CMK (cell line): ENCODE measurements at places on chromosomes 4 and X.

GRCh38 chrX:17078031-17078720 lies 131.7 kb downstream of the REPS2 start:
- no peak for DNase-seq

DNA sequence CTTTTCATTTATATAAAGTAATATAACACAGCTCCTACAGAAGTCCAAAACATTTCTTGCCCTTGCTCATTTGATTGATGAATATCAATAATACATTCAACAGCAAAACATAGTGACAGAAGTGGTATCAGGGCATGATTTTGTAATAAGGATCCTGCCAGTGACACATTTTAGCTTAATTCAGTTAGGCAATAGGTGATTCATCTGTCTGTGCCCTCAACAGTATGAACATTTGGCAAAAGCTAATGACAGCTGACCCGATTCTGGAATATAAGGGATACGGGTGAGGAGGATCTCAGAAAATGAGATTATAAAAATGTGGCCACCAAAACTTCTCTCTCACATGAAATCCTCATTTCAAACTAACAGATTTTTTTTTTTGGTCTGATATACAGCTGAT lies 294.0 kb downstream of the CAMK2D start:
- no peak for DNase-seq

GRCh38 chr4:120870279-120870673 lies 52.2 kb downstream of the PRDM5 start:
- no peak for DNase-seq

GRCh38 chr4:9977518-9978031 lies 43.7 kb downstream of the SLC2A9 start:
- DNase-seq: no peak

- no peak for DNase-seq
These were observed 96.2 kb upstream of the HAND2 start for GRCh38 chr4:173626277-173626676.

- DNase-seq: no peak
These were observed 3.1 kb downstream of the SMS start for GRCh38 chrX:21943460-21944135.

DNA sequence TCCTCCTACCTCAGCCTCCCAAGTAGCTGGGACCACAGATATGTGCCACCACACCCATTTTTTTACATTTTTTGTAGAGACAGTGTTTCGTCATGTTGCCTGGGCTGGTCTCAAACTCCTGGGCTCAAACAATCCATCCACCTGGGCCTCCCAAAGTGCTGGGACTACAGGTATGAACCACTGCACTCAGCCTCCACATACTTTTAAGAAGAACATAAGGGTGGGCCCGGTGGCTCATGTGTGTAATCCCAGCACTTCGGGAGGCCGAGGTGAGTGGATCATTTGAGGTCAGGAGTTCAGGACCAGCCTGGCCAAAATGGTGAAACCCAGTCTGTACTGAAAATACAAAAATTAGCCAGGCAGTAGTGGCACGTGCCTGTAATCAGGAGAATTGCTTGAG lies 51.5 kb upstream of the MXD4 start:
- no peak for DNase-seq

DNA sequence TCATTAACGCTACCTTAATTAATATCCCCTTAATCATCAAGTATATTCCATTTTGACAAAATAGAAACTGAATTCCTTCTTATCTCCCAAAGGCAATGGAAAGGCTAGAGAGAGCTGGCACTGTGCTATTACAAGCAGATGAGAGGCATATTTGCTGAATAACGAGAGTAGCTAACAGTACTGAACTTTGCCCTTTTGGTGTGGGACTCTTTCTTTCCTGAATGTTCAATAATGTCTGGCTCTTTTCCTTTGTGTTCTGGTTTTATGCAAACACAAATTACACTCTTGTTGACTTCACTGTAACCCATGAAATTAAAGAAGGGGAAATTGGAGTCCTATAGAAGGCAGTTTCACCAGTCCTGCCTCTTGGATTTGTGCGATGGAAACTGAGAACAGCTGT lies 63.5 kb downstream of the SHROOM3 start:
- DNase-seq: no peak

DNA sequence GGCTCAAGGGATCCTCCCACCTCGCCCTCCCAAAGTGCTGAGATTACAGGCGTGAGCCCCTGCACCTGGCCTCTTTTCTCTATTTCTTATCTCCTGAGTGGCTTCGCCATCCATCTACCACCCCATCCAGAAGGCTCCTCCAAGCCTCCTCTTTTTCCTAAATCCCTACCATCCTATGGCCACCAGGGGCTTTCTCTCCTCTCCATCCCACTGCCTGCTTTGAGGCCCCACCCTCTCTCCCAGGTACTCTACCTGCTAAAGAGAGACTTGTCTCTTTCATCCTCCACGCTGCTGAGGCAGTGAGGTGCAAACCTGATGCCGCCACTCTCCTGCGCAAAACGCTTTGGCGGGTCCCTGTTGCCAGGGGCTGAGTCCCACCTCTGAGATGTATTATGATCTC lies 7.0 kb downstream of the RS1 start:
- DNase-seq: no peak

DNA sequence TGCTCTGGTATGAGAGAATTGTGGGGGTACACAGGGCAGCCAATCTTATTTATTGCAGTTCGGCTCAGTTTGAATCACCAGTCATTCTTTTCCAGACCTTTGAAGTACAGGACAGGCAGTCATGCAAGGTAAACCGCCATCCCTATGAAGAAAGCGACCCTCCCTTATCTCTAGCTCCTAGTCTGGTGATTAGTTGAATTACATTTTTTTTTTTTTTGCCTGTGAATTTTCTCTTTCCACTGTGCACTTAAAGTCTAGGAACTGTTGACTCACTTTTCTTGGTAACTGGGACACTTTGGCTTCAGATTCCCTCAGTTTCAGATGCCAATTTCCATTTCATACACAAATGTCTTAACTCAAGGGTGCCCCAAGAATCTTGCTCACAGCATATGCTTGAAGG lies 82.4 kb upstream of the FAM9C start:
- no peak for DNase-seq

DNA sequence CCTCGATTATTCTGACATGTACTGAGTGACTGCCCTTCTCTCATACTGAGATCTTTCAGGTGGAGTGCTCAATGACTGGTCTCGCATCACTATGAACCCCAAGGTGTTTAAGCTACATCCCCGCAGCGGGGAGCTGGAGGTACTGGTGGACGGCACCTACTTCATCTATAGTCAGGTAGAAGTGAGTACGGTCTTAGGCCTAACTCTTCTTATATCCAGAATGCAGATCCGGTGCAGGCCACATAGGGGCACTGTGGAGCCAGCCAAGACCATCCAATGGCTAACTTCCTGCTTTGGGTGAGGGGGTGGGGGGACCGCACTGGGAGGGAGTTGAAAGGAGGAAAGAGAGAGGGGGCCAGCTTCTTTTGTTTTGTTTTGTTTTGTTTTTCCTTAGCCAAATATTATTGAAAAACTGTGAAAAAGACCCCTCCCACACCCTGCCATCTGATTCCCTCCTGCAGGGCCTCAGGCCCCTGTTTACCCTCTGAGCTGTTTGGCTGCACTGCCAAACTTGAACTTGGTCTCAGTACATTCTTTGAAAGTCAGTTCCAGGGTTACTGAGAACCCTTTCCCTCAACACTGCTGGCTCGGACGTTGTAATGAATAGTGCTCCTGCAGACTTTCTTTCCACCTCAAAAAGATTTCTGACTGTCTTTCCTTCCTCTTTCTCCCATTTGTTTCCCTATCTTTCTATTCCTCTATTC lies 16.2 kb downstream of the AWAT2 start:
- DNase-seq: no peak

- DNase-seq: no peak
These were observed 14.0 kb upstream of the SHROOM4 start for GRCh38 chrX:50827996-50828395.

DNA sequence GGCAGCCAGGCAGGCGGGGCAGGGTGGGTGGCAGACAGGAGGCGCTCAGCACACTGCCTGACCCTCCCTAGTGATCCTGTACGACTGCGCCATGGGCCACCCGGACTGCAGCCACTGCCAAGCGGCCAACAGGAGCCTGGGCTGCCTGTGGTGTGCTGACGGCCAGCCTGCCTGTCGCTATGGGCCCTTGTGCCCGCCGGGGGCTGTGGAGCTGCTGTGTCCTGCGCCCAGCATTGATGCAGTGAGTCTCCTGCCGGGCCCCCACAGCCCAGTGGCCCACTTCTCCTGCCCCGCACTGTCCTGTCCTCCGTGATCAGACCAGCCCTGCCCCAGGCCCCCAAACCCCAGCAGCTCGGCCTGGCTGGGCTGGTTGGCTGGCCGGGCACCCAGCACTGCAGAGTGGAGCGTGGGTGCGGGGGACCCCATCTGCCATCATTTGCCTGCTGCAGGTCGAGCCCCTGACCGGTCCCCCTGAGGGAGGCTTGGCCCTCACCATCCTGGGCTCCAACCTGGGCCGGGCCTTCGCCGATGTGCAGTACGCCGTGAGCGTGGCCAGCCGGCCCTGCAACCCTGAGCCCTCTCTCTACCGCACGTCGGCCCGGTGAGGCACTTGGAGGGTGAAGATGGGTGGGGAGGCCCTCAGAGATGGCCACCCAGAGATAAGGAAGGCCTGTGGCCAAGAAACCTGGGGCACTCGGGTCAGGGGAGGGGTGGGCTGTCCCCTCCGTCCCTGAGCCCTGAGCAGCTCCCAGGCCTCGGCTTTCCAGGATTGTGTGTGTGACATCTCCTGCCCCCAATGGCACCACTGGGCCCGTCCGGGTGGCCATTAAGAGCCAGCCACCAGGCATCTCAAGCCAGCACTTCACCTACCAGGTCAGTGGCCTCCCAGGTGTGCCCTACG lies 7.6 kb downstream of the PLXNB3 start:
- no peak for DNase-seq

GRCh38 chr4:113094802-113095201 lies 45.3 kb downstream of the ANK2 start:
- DNase-seq: no peak

- no peak for DNase-seq
These were observed 49.4 kb upstream of the FAT1 start for GRCh38 chr4:186772936-186773487.

DNA sequence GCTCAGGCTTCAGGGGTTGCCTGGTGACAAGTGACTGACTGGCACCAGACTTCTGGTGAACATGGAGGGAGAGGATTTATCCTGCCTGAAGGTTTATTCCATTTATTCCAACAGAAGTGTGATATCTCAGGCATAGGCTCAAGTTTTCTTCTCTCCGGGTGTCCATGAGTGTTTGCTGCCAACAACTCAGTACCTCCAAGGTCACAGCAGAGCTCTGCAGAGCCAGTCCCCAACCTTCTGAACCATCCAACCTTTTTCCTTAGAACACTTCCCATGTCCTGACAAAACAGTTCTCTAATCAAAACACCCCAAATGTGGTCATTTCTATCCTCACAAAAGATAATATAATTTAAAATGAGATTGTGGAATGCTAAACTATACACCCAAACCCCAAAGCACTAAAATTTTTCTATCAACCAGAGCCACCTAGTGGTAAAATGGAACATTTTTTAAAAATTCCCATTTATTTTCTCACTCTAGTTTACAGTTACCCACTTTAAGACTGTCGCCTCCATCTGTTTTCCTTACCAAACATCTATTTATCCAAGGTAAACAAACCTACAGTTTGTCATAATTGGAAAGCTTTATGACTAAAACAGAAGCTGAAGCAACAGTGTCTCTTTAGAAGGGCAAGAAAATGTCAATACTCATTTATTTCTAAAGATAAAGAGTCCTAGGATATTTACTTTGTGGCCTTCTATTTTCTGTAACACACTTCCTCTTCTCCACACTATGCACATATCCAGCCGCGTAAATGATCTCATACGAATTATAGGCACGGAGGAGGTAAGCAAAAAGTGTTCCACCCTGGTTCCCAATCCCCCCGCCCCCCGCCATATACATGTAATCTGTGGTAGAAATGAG lies 39.5 kb downstream of the TMEM154 start:
- DNase-seq: no peak

GRCh38 chr4:108272046-108272445 lies 103.3 kb upstream of the LEF1 start:
- no peak for DNase-seq

GRCh38 chr4:81508411-81509185 lies 36.9 kb upstream of the RASGEF1B start:
- DNase-seq: no peak

DNA sequence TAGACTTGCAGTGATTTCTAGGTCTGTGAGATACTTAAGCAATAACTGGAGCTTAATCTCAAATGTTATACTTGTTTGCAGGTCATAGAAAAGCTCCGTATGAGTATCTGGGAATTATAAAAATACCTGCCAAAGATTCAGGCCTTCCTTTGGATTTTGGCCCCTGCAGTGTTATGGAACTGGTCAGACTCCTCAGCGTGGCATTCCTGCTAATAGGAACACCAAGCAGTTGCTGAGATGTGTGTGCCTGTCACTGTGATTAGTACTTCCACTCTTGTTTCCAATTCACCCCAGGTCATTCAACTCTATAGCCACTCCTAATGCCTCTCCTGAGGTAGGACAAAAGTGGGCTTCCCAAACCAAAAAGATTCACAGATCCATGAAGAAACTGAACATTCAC lies 7.8 kb upstream of the UGT2B7 start:
- no peak for DNase-seq

DNA sequence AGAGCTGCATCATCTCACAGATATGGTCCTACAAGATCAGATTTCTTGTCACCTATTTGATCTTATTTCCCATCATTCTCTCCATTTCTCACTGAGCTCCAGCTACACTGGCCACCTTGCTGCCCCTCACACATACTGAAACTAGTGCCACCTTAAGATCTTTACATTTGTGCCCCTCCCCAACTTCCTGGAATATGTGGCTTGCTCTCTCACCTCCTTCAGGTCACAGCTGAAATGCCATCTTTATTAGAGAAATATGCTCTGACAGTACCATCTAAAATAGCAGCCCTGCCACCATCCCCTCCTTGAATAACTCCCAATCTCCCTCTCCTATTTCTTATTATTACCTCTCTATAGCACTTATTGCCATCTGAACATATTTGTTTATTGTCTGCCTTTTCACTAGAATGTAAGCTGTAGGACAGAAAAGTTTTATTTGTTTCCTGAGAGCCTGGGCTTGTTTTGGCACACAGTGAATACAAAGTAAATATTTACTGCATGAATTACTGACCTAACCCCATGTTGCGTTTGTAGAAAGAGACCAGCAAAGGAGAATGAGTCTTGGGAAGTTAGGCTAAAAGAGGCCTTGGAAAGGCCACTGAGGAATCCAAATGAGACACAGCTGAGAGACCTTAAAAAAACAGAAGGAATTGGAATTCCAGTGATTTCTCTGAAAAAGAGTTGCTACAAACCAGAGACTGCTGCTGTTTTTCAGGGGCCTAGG lies 22.7 kb downstream of the DYNLT3 start:
- no peak for DNase-seq

DNA sequence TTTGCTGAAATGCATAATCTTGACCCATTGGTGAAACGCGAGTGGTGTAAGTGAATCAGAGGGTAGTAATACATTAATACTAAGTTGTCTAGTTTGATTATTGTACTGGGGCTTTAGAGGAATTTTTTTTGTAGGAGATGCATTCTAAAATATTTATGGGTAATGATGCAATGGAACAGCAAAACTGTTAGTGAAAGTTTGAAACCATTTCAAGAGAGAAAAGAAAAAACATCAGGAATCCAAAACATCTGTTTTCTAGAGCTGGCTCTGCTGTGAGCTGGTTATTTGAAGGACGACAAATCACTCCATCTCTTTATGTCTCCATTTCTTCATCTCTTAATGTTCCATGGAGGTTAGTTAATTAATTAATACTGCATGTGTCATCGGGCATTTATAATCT lies 351.9 kb upstream of the FAT1 start:
- DNase-seq: no peak
